ENCODE measurements at places on chromosomes 13 and 19. TPM values are rescaled to one million over a fixed set of nuclear protein-coding genes. Genes with fewer than 3 reads are reported as not detected.

Gene ZFP28
- 28.1 TPM for total RNA-seq

Gene ATP7B
- 3.5 TPM for total RNA-seq

Gene LTBP4
- 23.7 TPM for total RNA-seq

Gene ECSIT
- total RNA-seq, result 60.6 TPM

Gene ZNF177
- not detected for total RNA-seq

Gene ZNF420
- total RNA-seq, result 0.18 TPM

Gene ZNF492
- total RNA-seq, result not detected

Gene SERTAD1
- 38.1 TPM for total RNA-seq

Gene HSPB6
- total RNA-seq, result not detected

Gene F10
- 3.9 TPM for total RNA-seq

Gene DNAJC15
- 25.2 TPM for total RNA-seq

Gene CGB5
- total RNA-seq, result not detected

Gene IL27RA
- total RNA-seq, result 2.0 TPM

Gene ACTL9
- total RNA-seq, result not detected

Gene CACNG8
- total RNA-seq, result not detected

Gene LGI4
- total RNA-seq, result not detected

Gene KLK2
- not detected for total RNA-seq

Gene COMP
- total RNA-seq, result not detected

Gene ZNF888
- 6.9 TPM for total RNA-seq

Gene SIGLEC8
- not detected for total RNA-seq

Gene PROZ
- not detected for total RNA-seq

Gene ANKLE1
- total RNA-seq, result 0.16 TPM

Gene ZNF320
- 13.3 TPM for total RNA-seq

Gene B3GNT8
- not detected for total RNA-seq

Gene EDNRB
- not detected for total RNA-seq

Gene KLF1
- total RNA-seq, result not detected

Data from SJSA1 (cell line).